ENCODE measurements at places on chromosomes 7 and 10.

- no peak for DNase-seq
These were observed 238.0 kb upstream of the FOXK1 start for GRCh38 chr7:4444106-4444505.

GRCh38 chr7:39703144-39703543, 79.8 kb downstream of the RALA start:
- DNase-seq: no peak

DNA sequence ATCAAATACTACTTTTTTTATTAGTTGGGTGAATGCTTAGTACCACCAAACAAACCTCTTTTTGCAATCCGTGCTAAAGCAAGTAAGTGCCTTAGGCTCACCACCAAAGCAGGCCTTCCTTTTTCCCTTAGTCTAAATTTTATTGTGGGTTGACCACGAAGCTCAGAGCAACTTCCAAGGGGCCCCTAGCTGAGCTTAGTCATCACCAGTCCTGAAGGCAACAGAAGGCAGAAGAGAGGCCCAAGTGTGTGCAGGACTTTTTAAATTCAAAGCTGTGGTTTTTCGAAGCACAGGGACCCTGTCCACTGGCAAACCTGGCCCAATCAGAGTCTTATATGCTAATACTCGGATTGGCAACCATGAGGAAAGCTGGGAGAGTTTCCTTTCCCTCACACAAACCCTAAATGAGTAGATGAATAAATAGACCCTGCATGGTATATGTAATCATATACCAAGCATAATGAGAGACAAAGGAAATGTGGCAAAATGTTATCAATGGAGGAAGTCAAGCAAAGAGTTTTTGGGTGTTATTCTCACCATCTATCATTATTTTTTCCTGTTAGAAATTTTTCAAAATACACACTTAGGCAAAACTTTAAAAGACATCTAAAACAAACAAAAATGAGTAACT, 453.2 kb upstream of the GALNT17 start:
- DNase-seq: no peak

DNA sequence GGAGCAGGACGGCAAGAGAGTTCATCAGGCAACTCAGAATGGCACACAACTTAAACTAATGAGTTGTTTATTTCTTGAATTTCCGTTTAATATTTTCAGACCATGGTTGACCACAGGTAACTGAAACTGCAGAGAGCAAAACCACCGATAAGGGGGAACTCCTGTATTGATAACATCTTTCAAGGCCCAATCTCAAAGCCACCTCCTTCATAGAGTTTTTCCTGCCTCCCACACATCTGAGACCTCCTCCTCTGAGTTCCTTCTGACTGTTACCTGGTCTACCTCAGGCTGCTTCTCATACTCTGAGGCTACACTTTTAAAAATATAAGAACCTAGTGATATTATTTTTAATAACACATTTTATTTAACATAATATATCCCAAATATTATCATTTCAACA, 341.5 kb upstream of the NPVF start:
- no peak for DNase-seq

- DNase-seq: no peak
These were observed 187.7 kb upstream of the CNTNAP2 start for GRCh38 chr7:145928937-145929336.

- DNase-seq: no peak
These were observed 20.8 kb downstream of the ACSM6 start for GRCh38 chr10:95214793-95215192.

GRCh38 chr7:125516194-125516593, 586.6 kb upstream of the POT1 start:
- no peak for DNase-seq

DNA sequence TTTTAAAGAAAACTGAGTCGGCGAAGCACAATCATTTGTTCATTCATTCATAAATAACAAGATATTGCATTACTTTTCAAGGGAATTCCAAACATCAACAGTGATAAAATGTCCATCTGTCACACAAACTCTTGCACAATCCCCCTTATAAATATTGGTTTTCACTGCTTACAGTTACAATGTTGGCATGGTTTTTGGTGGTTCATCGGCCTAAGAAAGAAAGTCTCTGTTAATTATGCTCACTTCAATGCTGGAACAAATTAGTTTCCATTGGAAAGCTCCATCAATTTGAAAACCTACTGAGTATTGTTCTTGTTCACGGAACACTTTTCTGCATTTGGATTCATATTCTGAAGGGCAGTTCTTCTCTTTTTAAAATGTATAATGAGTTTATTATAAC, 188.5 kb downstream of the JAZF1 start:
- DNase-seq: no peak

DNA sequence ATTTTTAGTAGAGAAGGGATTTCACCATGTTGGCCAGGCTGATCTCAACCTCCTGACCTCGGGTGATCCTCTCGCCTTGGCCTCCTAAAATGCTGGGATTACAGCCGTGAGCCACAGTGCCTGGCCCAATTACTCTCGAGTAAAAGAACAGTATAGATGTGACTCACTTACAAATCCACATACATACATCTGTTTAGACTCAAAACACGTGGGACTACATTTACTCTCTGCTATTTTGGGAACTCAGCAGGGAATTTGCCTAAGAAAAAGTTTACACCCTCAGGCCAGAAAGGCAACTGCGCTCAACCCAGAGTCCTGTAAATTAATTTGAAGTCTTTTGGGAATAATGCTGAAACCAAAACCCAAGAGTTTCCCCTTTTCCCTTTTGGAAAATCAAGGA, 289.7 kb downstream of the KLF6 start:
- DNase-seq: no peak

DNA sequence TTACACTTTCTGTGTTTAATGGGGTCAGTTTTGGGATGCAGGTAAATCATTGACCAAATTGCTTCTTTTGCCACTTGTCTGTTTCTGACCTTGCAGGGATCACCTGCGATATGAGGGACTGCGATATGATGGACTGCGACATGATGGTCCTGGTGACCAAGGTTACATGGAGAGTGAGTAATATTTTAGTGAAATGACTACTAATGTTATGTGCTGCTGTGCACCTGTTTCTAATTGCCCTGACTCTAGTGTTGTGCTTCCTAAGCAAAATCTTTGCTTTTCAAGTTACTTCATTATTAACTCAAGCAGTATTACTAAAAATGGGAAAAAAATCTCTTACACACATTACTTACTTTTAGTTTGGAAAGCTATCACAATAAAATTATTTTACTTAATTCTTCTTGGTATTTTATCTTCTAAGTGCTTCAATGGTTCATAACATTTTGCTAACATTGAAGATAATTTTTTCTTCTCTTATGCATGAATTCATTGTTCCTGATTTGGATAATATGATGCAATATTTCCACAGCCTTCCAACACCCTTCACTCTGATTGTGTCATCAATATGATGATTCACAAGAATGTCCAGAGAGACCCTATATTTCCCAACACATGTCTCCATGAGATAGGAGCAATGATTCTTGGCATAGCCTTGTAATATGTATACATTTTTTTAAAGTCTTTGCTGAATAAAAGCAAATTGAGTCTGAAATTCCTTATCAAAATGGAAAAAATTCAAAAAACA, 306.2 kb upstream of the AKR1E2 start:
- no peak for DNase-seq

GRCh38 chr10:15751046-15751445, 31.3 kb upstream of the ITGA8 start:
- no peak for DNase-seq

- no peak for DNase-seq
These were observed 34.6 kb downstream of the KCNMA1 start for GRCh38 chr10:77602913-77603533.

DNA sequence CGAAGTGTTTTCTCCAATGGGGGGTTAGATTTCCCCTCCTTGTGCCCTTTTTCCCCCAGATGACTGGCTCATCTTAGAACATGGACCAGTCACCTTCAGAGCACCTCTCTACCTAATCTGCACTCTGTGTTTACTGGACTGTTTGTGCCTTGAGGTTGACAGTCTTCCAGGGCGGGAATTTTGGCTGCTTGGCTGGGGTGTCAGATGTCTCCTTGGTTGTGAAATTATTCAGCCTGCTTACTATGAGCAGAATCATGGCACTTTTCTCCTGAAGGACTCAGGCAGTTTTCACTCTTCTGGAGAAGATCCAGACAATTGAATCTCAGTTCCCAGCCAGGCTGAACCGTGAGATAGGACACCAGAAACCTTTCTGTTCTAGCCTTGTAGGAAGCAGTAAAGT, 60.3 kb upstream of the NFKB2 start:
- DNase-seq: no peak

DNA sequence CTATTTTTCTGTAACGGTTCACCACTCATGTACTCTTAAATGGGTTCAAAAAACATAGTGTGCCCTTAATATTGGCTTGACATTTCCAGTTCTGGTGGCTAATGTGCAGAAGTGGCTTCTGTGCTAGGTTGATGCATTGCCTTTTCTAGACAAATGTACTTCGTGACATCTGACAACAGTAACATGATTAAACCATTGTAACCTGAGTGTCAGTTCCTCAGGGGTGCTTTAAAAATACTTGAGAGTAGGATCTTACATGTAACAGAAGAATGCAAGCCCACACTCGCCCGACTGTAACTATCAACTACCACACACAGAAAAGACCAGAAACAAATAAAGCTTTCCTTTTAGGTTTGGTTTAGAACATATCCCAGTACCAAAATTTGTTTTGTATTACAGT, 393.4 kb upstream of the NFE2L3 start:
- no peak for DNase-seq

GRCh38 chr10:119346095-119346832, 138.9 kb downstream of the GRK5 start:
- DNase-seq: no peak

GRCh38 chr7:106788637-106789036, 76.4 kb upstream of the PIK3CG start:
- no peak for DNase-seq

- DNase-seq: no peak
These were observed 107.1 kb upstream of the WDR11 start for GRCh38 chr10:120744040-120744439.

- DNase-seq: no peak
These were observed 325.6 kb downstream of the ZWINT start for GRCh38 chr10:56035489-56035888.

GRCh38 chr10:109007514-109007913, 915.8 kb downstream of the XPNPEP1 start:
- DNase-seq: no peak

- no peak for DNase-seq
These were observed 10.8 kb upstream of the GPNMB start for GRCh38 chr7:23235813-23236221.

DNA sequence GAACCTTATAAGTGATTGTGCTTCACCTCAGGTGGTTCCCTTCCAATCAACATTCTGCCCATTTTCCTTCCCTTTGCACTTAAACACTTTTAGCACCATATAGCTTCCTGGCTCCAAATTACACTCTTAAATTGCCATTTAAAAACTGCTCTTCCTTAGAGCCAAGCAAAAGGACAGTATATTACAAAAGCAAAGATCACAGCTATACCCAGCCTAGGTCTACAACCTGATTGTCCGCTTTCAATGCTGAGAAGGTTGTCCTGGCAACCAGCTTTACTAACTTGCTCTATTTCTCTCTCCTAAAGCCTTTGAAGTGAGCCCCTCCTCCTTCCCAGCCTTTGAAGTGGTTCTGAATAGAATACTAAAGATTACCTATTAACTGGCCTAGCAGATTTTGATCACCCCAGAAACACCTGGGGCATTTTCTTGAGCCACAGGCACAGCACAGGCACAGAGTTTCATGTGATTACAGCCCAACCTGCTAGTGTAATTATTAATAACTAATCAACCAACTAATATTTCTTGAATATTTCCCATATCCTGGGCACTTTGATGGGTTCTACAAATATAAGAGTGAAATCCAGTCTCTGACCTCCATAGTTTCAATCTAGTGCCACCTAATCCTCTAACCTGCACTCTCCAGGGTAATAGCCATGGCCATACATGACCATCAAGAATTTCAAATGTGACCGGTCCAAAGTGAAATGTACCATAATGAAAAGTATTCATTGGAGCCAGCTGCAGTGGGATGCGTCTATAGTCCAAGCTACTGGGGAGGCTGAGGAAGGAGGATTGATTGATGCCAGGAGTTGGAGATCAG, 63.6 kb upstream of the TRIM24 start:
- no peak for DNase-seq

- DNase-seq: no peak
These were observed 572 bp downstream of the CHST12 start for GRCh38 chr7:2403718-2404648.

GRCh38 chr10:58631715-58632114, 119.0 kb downstream of the BICC1 start:
- no peak for DNase-seq

DNA sequence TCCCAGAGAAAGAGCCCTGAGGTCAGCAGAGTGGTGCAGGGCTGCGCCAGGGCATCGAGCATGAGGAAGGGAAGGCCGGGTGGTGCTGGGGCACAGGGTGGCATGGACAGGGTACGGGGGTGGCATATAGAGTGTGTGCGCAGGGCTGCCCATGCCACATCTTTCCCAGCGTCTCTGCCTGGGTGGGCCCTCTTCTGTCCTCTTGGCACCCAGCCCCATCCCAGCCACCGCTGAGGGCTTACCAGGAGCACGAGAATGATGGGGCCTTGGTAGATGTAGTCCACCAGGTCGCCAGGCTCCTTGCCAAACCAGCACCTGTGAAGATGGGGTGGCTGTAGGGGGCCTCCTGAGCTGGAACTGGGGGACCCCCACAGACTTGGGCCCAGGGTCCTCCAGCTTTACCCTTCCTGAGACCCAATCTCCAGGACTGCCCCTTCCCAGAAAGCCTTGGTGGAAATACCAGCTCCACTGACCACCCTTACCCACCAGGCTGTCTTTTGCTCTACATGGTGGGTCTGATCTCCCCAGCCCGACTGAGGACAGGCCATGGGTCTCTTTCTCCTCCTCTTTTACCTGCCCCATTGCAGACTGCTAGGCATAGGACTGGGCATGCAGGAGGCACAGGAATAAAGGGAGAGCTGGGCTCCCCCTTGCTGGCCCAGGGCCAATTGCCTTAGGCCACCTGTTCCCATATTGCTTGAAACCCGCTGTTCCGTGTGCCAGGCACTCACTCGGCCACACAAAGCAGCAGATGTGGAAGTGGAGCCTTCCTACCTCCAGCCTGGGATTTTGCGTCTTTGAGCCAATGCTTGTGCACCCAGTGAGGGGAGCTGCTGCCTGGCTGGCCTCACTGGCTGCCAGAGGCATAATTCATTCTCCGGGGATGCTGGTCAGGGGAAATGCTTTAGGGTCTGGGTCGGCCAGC, 21.7 kb downstream of the CRHR2 start:
- no peak for DNase-seq

DNA sequence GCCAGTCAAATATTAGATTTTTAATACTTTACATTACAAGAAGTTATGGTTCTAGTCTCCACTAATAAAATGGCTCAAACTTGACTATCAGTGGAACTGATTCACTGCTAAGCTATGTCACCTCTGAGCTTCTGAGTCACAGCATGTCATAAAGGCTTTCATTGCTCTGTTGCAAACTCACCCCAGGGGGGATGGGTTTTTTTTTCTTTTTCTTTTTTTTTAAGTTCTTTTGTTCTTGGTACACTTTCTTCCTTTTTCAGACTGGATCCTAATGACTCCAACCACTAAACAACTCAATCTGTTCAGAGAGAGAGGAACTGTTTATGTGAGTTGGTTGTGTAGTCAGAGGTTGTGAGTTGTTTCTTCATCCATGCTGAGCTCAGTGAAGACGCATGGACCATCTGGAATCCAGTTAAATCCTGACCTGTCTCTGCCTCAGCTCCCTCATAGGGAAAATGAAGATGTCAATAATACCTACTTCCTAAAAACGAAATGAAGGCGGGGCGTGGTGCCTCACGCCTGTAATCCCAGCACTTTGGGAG, 11.0 kb downstream of the MYOF start:
- DNase-seq: no peak

- DNase-seq: no peak
These were observed 91.1 kb upstream of the ARHGAP21 start for GRCh38 chr10:24814568-24815313.

GRCh38 chr7:120843109-120843508, 14.8 kb downstream of the TSPAN12 start:
- no peak for DNase-seq
